ENCODE measurements at places on chromosomes 7 and 10.

DNA sequence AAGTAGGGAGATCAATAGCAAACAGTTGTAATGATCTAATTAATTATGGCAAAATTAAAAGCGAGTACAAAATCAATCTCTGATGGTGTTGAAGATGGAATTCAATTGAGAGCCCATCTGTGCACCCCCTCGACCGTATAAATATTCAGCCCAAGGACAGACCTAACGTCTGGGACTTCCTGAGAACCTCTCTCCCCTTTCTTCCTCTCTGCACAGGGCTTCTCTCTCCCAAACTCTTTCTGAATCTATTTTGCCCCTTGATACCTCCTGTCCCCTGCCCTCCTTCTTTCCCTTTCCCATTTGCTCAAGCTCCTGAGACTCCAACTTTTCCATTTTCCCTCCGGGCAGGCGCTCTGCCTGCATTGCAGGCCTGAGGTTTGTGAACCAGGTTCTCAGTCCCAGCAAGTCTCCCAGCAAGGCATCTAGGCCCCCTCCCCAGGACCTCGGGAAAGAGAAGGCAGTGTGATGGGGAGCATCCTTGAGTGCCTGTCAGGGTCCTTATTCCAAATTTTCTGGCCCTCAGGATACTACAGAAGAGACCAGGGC is 8.5 kb upstream of the PAX2 start:
- no peak for DNase-seq

GRCh38 chr10:119079599-119080520 is 757 bp downstream of the EIF3A start:
- peak; percentile 57 for DNase-seq

GRCh38 chr7:37341033-37341630 is 107.5 kb downstream of the ELMO1 start:
- no peak for DNase-seq

DNA sequence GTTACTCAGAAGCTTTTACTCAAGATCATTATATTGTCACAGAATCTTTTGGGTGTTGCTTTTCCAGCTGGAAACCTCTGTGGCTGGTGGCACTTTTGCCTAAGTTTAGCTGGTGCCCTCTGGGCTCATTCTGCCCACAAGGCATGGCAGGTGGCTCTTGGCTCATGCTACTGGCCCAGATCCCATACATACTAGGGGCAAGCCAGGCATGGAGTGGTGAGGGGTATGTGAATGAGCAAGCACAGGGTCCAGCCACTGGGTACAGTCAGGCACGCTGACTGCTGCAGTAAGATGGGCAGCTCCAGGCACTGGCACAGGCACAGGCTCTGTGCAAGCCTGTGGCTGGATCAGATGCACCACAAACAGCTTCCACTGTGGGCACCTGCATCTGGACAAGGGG is 375.0 kb upstream of the SEMA3C start:
- no peak for DNase-seq

DNA sequence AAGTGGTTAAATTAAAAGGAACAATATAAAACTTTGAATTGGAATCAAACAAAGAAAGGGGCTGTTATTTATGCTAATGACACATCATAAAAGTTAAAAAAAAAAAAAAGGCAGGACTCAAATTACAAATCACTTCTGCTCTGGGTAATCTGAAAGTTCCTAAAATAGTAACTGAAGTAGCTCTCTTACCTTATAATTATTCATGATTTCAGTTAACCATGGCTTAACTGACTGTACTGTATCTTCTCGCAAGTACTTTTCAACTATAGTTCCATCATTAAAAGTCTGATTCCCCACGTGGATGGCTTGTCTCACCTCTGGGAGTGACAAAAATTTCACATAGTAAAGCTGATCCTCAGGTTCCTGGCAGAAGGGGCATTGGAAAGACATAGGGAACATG is 82.5 kb downstream of the CPVL start:
- no peak for DNase-seq
